ENCODE measurements at places on chromosomes 5 and 9.

- no peak for DNase-seq
Measured at GRCh38 chr9:18747595-18747994, 273.6 kb downstream of the ADAMTSL1 start.

GRCh38 chr5:54669845-54670244, 152.3 kb downstream of the SNX18 start:
- no peak for DNase-seq

DNA sequence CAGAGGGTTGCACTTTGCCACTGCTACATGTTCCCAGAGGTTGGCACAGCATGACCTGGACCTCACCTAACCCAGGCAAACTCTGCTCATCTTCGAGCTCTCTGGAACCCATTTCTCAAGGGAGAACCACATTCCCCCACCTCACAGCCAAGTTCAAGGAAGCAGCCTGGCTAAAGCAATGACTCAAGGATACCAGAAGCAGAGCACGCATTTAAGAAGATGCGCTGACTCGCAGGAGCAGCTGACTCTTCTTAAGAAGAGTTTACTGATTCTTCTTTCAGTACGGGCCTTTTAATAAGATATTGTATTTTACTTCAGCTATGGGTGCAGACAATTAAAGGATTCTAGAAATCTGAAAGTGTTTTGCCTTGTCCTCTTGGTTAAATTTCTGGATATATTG, 4.1 kb upstream of the SEMA5A start:
- no peak for DNase-seq

DNA sequence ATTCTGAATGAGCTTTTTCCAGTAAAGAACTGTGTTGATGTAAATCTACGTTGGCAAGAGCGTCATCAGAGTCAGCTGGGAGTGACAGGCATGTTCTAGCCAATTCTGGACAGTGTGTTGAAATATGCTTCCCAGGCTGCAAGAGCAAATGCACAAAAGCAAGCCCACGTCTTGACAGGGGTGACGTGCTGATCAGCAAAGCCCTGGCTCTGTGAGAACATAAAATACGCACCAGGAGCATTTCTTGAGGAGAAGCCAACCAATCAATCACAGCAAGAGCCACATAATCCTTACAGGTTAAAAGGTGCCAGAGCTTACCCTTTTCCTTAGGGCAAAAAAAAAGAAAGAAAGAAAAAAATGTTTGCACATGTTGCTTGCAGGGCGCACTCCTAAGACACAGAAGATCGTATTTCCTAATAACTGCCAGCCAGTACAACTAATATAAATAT, 148.1 kb downstream of the PDE4D start:
- DNase-seq: no peak

GRCh38 chr9:99626426-99626825, 195.3 kb upstream of the NR4A3 start:
- no peak for DNase-seq

GRCh38 chr5:27130587-27130986, 92.2 kb upstream of the CDH9 start:
- no peak for DNase-seq

DNA sequence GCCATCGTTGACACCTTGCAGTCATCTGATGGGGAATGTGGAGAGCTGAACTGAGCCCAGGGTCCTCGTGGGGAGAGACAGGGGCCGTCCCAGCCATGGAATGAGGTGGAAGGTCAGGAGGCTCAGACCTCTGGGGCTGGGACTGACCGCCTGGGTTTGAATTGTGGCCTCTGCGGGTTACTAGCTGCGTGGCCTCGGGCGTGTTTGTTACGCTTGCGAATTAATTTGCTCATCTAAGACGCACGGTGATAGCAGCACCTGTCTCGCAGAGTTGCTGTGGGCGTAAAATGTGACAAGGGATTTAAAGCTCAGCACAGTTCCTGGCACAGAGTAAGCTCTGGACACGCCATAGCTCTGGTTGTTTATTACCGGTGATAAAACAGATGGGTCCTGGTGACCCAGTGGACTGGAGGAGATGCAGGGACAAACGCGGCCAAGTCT, 19.4 kb upstream of the DAB2IP start:
- no peak for DNase-seq

DNA sequence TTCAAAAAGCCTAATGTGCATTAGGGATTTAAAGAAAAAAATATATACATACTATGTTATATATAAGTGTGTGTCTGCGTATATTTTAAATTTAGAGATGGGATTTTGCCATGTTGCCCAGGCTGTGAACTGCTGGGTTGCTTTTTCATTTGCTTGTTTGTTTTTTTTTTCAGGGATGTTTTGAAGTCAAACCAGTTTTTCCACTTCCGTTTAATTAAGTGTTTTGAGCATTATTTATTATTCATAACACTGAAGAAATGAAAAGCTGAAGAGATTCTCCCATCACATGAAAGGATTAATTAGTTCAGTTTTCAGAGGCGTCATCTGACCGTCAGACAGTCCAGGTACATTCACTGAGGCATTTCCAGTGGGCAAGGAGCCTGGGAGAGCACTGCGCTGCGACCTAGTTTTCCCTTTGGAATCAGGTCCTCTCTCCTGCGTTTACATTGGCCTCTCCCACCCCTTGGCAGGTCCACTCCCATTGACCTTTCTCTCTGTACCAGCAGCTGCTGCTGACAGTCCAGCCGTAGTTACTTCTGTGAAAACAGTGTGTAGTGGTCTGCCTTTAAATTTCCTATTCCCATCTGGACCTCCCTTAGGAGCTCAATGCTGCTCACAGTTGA, 26.0 kb downstream of the ARRDC3 start:
- no peak for DNase-seq

GRCh38 chr5:10262121-10262774, 12.2 kb downstream of the CCT5 start:
- no peak for DNase-seq

GRCh38 chr5:91419571-91420537, 36.7 kb upstream of the ARRDC3 start:
- peak; percentile 37 for DNase-seq

DNA sequence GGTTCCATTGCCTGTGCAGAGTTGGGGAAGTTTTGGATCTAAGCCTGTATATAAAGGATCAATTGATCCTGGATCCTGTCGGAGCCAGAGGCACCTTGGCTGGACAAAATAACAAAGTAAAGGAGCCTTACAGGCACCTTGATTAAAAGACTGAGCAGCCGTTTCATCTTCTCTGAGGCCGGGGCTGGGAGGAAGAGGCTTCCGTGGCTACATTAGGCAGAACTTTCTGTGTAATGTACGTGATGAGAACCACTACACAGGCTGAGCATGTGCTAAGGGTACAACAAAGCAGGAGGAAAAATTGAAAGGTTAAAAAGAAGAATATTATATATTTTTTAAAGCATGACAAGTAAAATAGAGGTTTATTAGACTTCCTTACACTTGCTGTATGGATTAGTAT, 37.0 kb downstream of the IL31RA start:
- no peak for DNase-seq

DNA sequence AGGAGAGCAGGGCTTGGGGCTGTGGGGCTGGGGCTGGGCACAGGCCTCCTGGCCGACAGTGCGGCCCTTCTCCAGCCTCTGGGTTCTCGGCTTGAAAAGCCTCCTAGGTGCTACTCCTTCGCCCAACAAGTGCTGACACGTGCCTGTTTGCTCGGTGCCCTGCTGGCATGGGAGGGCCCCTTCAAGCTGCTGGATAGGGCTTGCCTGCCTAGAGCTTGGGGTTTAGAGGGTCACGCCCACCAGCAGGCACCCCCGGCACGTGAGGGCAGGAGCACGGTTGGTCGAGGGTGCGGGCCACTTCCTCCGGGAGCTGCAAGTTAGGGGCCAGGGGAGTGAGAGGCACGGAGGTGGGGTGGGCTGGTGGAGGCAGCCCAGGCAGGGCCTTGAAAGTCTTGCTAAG, 106.2 kb downstream of the RXRA start:
- DNase-seq: no peak

GRCh38 chr9:77954666-77955015, 77.0 kb downstream of the GNAQ start:
- DNase-seq: no peak

- no peak for DNase-seq
Measured at GRCh38 chr9:16352791-16353401, 517.6 kb downstream of the BNC2 start.

GRCh38 chr5:14187660-14188059, 44.5 kb downstream of the TRIO start:
- no peak for DNase-seq

DNA sequence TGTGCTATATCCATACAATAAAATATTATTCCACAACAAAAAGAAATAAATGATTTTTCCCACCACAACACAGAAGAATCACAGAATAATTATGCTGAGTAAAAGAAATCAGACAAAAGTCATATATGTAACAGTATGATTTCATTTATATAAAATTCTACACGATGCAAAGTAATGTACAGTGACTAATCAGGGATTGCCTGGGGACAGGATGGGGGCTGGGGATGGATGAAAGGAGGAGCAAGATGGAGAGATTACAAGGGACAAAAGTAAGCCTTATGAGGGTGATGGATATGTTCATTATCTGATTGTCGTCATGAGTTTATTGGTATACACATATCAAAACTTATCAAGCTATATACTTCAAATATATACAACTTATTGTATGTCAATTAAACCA, 154.0 kb downstream of the FBN2 start:
- no peak for DNase-seq

DNA sequence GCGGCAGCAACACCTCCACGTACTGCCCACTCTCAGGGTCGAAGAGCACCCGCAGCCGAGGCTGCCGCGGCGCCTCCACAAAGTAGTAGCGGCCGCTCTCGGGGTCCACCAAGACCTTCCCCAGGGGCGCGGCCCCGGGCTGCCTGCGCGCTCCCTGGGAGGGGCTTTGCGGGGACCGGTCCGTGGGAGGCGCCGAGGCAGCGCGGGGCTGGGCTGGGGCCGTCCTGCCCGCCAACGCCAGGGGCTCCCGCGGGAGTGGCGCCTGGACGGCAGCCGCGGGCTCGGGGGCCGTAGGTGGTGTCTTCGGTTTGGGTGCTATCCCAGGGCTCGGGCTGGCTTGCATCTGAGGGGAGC, 2.6 kb upstream of the MZB1 start:
- no peak for DNase-seq

DNA sequence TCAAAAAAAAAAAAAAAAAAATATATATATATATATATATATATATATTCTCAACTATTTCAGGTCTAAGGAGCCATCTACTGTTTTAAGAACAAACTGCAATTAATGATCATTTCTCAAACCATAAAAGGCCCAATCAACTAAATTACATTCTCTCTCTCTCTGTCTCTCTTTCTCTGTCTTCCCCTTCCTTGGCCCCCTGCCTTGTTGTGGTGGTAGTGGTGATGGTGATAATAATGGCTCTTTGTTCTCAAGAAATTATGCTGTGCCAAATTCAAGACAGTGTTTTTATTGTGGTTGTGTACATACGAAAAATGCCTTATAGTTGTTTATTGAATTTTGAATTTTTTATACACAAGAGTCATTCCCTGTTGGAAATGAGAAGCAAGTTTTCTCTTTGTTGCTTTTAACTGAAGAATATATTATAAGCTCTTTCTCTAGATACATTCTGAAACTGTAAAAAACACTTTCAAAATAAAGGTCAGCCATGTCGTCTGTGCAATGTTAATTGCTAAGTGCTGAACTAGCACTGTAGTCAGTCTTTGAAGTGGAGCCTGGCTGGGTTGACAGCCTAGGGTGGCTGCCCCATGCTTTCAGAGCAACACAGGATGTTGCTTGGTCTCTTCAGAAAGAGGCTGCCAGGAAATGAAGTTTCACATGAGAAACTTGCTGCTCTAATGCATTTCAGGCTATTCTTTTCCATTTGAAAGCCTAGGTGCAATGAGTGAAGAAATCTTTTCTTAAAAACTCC, 96.0 kb downstream of the HINT1 start:
- peak; percentile 5 for DNase-seq

- DNase-seq: no peak
Measured at GRCh38 chr9:91515074-91515687, 91.5 kb upstream of the NFIL3 start.

GRCh38 chr5:54956922-54957321, 28.5 kb downstream of the ESM1 start:
- DNase-seq: no peak

DNA sequence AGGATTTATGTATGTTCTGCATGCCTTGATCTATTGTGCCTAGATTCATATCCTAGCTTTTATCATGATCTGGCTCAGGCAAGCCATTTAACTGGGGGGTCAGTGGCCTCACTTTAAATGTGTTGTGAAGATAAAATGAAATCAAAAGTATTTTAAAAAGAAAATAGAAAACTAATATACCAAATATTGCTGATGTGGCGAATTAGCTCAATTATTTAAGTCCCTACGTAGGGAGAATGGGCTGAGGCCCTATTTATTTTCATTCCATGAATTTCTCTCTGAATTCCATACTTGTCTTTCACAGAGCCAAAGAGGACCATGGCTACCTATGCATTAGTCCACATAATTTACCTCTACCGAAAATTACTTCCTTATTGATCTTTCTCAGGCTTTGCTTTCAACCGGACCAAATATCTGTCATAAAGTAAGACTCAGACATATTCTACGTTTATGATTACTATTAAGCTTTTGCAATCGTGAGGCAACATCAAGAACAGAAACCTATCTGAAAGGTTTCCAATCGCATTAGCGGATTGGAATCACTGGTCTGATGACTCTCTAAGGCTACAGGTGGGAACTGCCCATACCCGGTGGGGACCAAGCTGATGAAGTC, 1.7 kb downstream of the MBLAC2 start:
- no peak for DNase-seq

DNA sequence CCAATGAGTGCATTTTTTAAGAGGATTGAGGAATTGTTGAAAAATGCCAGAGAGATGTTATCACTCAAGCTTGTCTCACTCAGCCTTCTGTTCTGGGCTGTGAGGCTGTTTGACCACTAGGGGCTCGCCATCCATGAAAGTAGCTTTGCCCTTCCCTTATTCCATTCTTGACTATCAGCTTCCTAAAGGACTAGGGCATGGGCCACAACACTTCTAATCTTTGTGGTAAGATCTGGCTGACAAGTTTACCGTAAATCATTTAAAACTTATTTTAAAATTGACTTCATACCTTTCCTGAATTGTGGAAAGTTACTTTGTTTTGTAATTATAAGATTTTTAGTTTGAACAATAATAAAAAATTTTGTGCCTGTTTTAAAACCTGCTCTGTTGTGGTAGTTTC, 49.5 kb downstream of the TJP2 start:
- no peak for DNase-seq

DNA sequence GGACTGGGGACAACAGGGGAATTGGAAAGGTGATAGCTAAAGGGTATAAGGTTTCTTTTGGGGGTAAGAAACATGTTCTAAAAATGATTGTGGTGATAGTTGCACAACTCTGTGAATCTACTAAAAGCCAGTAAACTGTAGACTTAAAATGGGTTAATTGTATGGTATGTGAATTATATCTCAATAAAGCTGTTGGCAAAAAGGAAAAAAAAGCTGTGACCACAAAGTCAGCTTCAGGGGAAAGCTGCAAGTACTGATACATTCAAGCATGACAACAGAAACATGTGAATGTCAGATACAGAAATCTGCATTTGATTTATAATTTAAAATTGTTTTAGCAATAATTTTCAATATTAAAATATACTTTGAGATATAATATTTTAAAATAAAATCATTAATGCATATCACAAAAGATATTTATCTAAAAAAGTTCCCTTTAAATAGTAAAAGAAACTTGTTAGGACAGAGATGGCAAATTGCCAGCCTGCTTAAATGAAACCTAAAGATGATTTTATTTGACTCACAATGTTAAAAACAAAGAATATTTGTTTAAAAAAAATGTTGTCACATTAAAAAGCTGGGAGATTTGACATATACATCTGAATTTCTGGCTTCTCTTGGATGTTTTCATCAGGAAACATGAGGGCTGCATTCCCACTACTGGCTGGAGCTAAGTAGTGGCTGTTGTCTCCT, 66.0 kb downstream of the TBCA start:
- no peak for DNase-seq

- DNase-seq: peak; percentile 39
Measured at GRCh38 chr5:127564002-127564769, 46.7 kb downstream of the PRRC1 start.

All from stimulated activated naive B cell treated with anti-CD40 and anti-IgM and Interleukin-4, amounts not matched to agents 10 μg/mL and 1 μg/mL and 100 μg/mL, for 72 hours (primary cell).